Stimulated activated CD4-positive, alpha-beta T cell treated with anti-CD3 and anti-CD28 coated beads, TNF-alpha, amount 100 ng/mL, for 1 hour (primary cell): ENCODE measurements at places on chromosomes 5 and 9.

DNA sequence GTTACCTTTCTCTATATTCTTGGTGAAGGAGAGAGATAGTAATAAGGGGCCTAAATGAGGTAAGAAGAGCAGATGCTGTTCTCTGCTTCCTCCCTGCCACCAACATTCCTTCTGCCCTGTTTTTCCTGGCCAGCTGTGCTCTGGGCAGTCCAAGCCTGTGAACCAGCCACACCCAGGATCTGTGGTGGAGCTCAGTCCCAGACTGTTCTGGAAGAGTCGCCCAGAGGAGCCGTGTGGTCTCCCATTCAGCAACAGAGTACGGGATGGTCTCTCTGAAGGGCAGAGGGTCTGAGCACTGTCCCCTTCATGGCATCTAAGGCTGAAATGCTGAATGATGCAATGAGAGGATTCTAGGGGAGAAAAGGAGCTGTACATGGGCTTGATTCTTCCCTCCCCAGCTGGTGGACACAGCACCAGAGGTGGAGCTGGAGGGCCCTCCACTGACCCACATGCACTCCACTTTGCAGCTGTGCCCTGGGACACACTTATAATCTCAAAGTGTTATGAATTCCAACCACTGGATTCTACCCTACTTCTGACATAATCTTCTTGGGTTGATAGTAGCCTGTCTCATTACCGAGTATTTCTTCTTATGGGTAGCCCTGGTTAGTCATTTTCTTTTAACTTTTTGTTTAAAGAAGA, 70.8 kb upstream of the RPS23 start:
- no peak for DNase-seq

GRCh38 chr5:150144246-150144801, 11.3 kb downstream of the PDGFRB start:
- DNase-seq: no peak

- DNase-seq: no peak
Observed at GRCh38 chr9:14313378-14313940, 482 bp downstream of the NFIB start.

GRCh38 chr5:149756354-149756753, 26.2 kb downstream of the PPARGC1B start:
- no peak for DNase-seq

- no peak for DNase-seq
Observed at GRCh38 chr5:82641331-82642003, 363.3 kb upstream of the RPS23 start.

DNA sequence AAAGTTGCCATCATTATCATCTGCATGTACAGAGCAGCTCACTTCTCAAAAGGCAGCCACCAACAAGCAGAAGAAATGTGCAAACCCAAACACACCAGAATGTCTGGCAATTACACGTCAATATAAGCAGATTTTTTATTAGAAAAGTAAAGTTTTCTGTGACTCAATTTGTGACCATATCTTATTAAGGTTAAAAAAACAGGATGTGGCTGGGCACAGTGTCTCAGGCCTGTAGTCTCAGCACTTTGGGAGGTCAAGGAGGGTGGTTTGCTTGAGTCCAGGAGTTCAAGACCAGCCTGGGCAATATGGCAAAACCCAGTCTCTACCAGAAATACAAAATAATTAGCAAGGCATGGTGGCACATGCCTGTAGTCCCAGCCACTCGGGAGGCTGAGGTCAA, 176.7 kb downstream of the FANCC start:
- no peak for DNase-seq

- no peak for DNase-seq
Observed at GRCh38 chr5:56460681-56461191, 227.6 kb upstream of the ANKRD55 start.

DNA sequence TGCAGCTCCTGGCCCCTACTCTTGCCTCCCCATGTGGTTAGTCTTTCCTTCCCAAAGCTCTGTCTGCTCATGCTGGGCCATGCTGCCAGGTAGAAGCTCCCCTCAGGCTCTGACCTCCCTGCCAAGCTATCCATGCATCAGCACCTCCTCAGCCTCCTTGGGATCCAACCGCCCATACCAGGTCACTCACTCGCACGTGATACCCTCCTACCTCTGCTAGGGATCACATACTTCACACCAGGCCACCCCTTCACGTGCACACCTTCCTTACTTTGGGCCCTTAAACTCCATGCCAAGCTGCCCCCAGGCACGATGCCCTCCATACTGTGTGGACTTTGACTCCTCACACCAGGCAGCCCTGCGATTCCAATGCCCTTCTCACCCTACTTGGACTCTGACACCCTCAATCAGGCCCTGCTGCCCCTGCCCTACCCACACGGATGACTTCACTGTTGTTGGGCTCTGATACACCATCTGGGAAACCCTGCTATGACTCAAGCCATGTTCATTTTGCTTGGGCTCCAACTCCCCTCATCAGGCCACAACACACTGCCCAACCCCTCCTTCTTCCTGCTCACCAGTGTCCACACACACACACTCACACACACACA, 34.1 kb downstream of the ZNF483 start:
- DNase-seq: no peak

GRCh38 chr9:91639054-91639453, 215.4 kb upstream of the NFIL3 start:
- DNase-seq: no peak

GRCh38 chr9:87425202-87425601, 72.5 kb upstream of the DAPK1 start:
- DNase-seq: no peak

DNA sequence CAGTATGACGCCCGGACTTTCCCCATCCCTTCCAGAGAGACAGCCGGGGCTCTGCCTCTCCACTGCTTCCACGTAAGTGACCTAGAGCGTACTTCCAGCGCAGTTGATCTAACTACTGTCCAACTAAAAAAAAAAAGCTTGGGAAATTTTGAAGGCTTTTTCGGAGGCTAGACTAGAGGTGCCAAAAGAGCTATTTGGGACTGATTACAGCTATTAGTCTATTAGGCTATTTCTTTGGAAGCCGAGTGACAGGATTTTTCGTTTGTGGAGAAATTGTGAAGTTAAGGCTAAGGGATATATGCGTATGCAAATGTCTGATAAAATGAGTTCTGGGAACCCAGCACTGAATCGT, 1.5 kb downstream of the CCNO start:
- no peak for DNase-seq

DNA sequence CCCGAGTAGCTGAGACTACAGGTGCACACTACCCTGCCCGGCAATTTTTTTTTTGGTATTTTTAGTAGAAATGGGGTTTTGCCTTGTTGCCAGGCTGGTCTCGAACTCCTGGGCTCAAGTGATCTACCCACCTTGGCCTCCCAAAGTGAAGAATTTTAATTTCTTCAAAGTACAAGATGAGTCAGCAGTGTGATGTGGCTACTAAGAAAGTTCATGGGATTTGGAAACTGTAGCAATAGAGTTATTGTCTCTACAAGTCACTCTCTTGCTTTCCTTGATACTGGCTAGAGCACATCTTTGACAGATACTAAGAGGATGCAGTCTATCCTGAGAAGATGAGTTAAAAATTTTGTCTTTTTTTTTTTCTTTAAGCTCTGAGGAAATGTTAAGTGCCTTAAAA, 1.6 kb downstream of the CREB3 start:
- no peak for DNase-seq

GRCh38 chr9:130302785-130303612, 37.4 kb downstream of the HMCN2 start:
- no peak for DNase-seq

DNA sequence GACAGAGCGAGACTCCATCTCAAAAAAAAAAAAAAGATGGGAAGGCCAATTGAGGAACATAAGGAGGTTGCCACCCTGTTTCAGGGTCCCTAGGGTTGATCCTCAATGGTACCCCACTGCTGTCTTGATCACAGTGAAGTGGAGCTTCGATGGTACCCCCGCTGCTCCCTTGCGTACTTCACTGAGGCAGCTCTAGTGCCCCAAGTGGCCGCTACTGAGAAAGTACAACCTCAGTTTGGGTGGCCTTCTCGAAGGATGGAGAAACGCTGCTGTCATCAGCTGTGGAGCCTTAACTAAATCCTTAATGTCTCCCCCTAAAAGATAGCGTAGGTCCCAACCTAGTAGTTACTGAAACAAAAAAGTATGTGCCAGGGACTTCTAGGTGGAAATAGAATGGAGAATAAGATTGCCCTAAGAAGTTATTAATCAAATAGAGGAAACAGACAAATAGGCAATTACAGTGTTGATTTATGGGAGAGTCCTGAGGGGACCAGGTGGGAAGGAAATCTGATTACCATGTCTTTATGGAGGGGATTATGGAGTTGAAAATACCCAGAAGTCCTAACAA, 6.3 kb downstream of the TESK1 start:
- DNase-seq: peak; percentile 27

DNA sequence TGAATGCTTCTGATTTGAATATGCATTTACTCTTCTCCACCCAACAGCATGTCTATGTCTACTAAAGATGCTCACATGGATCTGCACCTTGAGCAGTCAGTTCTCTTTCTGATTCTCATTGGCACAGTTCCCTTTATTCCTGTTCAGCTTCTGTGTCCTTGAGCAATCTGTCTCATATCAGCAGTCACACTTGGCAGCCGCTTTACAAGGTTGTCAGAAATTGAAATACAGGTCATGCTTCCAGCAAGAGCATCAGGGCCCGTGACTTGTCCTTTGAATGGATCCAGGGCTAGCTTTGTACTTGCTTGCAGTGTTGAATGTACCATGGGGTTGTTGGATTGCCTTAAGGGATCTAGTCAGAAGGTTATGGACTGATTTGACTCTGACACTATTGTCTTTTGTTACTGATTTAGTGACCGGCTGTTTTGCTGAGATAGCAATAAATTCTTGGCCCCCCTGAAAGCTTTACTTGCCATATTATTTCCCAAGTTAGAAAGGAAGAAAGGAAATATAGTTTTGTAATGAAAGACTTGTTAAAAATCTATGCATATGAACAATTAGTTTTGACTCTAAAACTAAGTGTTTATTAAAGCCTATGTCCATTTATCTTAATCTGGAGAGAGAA, 273.4 kb upstream of the ISL1 start:
- no peak for DNase-seq

DNA sequence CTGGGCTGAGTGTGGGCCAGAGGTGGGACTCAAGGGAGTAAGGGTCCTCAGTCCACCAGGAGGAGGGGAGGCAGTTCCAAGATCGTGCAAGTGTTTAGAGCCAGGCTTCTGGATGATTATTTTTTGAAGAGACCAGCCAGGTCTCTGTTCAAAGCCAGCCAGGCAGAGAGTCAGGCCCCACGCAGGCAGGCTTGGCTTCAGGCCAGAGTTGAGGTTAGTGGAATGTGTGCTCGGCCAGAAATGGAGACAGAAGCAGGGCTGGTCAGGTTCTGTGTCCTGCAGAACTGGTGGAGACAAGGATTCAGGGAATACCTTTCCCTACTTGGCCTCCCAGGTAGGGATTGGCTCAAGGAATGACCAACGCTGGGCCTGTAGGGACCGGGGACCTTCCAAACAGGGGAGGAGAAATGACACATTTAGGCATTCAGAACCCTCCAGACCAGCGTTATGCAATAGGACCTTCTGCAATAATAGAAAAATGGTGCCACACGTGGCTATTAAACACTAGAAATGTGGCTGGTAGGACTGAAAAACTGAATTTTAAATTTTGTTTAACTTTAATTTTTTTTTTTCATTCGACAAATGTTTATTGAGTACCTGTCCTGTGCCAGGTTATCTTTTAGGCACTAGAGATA, 106.2 kb downstream of the CMYA5 start:
- no peak for DNase-seq

DNA sequence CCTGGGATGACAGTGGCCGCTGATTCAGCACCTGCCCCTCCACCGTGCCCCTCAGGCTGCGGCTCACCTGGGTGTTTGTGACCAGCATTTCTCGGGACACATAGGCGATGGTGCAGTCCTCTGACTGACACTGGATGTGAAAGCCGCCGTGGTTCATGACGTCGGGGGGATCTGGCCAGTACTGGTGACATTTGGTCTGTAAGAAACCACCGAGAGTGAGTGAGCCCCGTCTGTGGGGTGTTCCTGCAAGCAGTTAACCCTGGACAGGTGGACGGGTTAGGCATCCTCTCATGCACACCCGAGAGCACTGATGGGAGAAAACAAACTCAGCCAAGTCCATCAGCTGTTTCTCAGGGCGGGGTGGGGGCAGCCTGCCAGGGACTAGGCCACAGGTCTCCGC, 62.5 kb upstream of the EPB41L4B start:
- no peak for DNase-seq

- no peak for DNase-seq
Observed at GRCh38 chr9:26034786-26035185, 356.5 kb upstream of the TUSC1 start.

DNA sequence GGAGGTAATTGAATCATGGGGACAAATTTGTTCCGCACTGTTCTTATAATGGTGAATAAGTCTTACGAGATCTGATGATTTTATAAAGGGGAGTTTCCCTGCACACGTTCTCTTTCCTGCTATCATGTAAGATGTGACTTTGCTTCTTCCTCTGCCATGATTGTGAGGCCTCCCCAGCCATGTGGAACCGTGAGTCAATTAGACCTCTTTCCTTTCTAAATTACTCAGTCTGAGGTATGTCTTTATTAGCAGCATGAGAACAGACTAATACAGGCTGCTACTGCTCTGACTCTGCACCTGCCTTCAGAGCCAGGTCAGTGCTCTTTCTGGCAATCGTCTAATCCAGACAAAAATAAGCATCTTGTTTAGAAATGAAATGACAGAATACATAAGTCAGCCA, 479.2 kb upstream of the TUSC1 start:
- no peak for DNase-seq

DNA sequence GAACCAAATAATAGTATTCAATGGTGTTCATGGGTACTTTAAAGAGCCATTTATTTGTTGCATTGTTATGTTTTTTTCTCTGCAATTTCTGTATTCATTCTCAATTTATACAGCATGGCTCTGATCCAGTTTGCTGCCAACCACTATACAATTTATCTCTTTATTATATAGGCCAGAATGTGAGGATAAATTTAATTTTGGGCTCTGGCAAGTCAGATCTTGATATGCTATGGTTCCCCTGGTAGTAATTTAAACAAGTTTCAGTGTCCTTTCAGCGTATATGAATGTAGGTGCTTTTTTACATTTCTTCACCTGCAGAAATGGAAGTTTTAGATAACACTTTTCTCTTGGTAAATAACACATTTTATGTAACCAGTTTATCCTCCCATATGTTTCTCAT, 1118.0 kb upstream of the SEMA6A start:
- no peak for DNase-seq

DNA sequence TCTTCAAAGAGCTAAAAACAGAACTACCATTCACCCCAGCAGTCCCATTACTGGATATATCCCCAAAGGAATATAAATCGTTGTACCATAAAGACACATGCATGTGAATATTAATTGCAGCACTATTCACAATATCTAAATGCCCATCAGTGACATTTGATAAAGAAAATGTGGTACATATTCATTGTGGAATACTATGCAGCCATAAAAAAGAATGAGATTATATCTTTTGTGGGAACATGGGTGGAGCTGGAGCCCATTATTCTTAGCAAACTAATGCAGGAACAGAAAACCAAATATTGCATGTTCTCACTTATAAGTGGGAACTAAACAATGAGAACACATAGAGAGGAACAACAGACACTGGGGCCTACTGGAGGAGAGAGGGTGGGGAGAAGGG, 38.7 kb downstream of the FCHO2 start:
- DNase-seq: no peak
